ENCODE measurements at places on chromosomes 1 and 21.

DNA sequence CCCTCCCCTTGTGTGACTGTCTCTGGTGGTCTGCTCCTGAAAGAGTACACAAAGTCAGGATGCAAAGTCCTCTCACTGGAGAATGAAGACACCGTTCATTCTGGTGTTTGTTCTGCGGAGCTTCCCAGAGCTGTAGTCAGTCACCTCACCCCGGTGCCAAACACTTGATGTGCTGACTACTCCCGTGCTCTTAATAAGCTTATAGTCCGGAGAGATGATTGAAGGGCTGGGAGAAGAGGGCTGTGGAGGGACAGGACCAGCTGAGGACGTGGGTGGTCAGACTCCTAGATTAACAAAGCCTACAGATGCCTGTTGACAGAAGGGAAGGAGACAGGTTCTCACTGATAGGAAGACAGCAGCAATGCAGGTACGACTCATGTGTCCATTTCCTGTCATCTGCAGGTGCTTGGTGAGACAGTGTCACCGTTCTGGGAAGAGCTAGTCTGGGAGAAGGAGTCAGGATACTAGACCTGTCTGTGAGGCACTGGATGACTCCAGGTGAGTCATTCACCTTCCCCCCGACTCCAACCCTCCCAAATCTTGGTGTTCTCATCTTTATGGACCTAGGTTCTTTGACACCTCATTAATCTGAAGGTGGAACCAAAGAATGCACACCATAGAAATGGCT lies 40.4 kb upstream of the LRRN2 start:
- no peak for DNase-seq

DNA sequence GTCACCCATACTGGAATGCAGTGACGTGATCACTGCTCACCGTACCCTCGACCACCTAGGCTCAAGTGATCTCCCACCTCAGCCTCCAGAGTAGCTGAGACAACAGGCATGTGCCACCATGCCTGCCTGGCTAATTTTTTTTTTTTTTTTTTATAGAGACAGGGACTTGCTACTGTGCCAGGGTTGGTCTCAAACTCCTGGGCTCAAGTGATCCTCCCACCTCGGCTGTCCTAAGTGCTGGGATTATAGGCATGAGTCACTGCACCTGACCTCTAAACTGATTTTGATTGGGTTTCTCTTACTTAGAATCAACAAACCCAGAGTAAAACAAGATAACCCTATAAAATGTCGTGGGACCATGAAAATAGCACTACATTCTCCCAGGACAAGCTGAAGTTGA lies 112.0 kb downstream of the UBE2U start:
- no peak for DNase-seq

GRCh38 chr1:204744107-204744779 lies 58.7 kb upstream of the LRRN2 start:
- peak; percentile 45 for DNase-seq

- DNase-seq: no peak
Measured at GRCh38 chr1:61052395-61053225, 29.8 kb upstream of the NFIA start.

GRCh38 chr1:110011527-110012041 lies 22.8 kb upstream of the STRIP1 start:
- peak; percentile 50 for DNase-seq

- no peak for DNase-seq
Measured at GRCh38 chr21:44959376-44960091, 19.7 kb downstream of the SLX9 start.

DNA sequence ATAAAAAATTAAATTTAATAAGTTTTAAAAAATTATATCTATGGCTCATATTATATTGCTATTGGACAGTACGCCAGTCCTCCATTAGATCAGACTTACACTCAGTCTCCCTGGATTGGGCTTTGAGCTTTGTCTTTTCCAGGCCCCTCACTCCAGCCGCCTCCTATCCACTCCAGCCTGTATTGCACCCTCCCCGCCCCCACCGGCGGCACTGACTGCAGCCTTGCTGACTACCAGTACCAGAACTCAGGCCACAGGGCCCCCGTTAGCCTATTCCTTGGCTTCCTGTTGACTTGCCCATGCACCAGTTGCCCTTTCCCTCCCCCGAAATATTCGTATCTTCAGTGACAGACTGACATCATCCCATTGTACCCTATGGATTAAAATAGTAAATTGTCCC lies 127.9 kb downstream of the CSMD2 start:
- DNase-seq: no peak

- DNase-seq: peak; percentile 92
Measured at GRCh38 chr1:206634365-206635079, 814 bp upstream of the DYRK3 start.

DNA sequence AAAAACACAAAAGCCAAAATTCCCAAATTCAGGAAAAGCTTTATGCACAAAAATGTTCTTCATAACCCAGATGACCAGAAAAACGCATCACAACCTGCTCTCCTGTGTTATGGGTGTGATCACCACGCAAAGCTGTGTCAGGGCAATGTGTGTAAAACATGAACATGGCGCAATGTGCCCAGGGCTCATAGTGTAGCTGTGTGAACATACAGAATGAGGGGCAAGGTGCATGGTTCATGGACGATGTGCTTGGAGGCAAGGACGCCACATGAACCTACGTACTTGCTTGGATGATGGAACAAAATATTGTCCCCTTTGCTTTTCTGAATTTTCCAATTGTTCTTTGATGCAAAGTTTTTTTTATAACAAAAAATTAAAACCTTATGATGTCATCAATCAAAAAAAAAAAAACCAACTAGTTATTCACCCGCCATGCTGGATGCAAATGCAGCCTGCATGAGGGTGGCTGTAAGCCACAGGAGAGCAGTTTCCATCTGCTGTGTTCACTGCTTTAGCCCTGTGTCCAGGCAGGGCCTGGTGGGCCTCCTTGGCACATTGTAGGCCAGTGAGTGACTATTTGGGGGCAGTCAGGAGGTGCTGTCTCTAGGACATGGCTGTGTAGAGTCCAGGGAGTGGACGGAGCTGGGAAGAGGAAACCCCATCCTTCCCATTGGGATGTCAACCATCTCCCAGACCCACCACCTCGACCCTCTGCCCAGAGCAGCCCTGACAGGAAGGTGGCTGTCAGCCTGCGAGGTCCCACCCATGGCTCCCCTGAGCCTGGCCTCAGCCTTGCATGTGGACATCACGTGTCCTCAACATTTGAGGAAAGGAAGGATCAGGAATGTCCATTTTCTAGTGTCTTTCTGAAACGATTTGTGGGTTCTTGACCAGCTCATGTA lies 13.6 kb downstream of the KRTAP10-1 start:
- no peak for DNase-seq

DNA sequence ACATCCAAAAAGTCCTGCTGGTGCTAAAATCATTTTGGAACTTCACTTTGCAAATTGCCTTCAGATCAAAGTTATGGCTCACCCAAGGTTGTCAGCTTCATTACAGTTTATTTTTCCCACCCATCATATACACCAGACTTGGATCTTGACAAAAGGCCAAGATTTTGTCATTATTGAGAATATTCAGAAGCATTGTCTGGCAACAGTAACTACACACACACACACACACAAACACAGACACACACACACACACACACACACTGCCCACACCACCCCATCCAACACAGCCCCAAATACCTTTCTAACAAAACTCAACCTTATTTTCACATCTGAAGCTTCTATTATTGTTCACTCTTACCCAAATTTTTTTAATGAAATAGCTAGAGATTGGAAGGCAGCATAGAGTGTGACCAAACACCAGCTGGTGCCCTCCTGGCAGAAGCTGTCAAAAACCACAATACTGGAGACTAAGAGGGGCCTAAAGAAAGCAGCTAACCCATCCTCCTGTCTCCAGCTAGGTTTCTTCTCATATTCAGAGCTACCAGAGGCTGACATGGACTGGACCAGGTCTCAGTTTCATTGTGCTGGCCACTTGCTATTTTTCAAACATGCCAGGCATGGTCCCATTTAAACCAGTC lies 139.1 kb upstream of the ZC3H11B start:
- no peak for DNase-seq

GRCh38 chr21:38912789-38913119 lies 107.0 kb downstream of the ETS2 start:
- no peak for DNase-seq

DNA sequence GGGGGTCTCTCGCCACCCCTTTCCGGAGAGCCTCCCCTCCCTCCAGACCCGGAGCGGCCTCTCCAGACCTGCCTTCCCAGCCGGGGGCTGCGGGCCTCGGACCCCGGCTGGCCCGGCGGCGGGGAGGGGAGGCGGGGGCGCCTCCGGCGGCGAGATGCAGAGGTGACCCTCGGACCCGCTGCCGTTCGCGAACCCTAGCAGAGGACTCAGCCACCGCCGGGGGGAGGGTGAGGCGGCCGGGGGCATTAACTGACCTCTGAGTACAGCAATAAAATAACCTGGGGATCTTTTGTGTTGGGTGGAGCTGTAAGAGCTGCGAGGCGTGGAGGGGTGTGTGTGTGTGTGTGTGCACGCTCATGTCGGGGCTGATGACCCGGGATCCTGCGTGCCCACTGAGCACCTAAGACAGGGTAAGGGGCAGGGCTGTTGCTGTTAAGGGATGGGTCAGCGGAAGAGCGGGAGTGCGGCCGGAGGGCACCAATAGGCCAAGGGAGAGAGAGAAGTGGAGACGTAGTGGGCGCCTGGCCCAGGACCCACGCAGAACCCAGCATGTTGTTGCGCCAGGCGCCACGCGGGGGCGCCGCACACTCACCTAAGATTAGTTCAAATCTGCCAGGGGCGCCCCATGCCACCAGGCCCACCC lies 6.3 kb downstream of the HAPLN2 start:
- DNase-seq: peak; percentile 85

GRCh38 chr1:169586395-169587255 lies at the start of gene F5:
Gene F5 (minus strand): TSS chr1:169586481. CDS start chr1:169586386, 95 bp downstream.
- DNase-seq: peak; percentile 63

DNA sequence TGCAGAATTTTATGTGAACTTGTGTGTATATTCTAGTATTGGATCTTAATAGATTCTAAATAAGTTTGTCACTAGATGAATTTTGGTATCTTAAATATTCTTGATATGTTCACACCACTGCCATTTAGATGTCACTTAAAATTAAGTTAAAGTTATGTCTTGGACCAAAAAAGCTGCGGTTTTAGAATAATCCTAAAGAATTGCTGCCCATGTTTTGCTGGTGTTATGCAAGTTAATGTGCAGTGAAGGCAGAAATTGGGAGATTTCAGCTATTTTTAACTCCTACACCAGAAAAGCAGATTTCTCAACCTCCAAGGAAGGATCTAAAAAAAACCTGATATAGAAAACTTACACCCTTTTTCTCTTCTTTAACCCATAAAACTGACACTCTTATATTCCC lies 757 bp downstream of the ACADM start:
- no peak for DNase-seq

GRCh38 chr1:246477634-246478033 lies 29.4 kb downstream of the SMYD3 start:
- DNase-seq: no peak

DNA sequence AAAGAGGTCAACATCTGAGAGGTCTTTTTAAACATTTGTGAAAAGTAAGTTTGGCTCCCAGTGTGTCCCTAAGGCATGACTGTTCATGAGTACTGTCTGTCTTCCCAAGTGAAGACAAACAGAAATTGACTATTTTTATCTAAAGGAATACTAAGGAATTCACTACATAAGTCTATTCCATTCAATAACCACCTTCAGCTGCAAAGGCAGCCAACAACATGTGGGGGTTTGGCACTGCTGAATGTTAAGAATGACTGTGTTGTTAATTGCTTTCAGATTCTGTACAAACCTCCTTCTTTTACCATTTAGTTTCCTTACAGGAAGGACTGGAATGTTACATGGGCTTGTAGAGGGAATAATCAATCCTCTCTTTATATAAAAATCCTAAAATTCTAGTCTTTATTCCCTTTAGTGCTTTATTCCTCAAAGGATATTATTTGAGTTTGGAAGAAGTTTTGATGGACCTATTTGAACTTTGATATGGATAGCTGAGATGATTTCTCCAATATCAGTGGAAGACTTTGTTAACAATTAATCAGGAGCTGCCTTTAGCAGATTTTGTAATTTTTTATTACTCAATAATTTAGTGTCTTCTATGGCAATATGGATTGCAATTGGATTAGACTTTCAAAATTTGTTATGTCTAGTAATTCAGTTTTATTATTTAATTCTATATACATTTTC lies 201.7 kb upstream of the CHRM3 start:
- no peak for DNase-seq

DNA sequence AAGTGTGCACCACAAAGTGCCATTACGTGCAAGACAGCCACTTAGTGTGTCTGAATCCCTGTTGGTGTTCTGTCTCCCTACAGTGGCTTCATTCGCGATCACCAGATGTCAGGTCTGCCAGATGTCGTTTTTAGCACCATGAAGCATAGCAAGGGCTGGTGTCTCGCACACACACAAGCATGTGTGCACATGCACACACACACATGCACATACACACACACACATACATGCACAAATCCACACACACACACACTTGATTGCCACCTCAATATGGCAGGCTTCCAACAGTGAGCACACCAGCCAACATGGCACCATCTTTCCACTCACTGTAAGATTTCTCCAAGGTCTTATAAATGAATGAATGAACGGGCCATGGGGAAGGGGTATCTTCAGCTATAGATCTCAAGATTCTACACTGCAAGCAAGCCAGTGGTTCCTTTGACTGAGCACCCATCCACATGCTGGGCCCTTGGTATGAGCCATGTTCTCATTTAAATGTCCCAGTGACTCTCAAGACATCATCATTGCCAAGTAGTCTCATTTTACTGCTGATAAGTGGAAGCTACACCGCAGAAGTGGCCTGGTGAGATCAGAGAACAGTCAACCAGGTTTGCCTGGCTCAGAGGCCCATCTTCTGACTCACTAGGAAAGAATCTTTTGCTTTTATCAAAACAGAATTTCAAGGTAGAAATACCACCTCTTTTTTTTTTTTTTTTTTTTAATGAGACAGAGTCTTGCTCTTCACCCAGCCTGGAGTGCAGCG lies 84.9 kb downstream of the SIM2 start:
- no peak for DNase-seq

DNA sequence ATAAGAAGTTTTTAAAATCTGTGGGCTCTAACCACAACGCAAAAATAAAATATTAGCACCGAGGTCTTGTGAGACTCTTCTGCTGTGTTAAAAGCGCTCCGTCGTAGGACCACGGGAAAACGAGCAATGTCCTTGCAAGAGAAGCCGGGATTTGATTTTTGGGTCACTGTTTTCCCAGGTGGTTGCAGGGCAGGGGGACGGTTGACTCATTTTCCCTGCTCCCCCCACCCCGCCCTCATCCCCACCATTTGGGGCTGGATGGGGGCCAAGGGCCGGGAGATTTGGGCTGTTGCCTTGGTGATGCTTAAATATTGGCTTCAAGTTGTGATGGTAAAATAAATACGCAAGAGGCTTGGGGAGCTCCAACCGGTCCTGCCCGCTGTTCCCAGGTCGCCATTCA lies 67.6 kb upstream of the SLC25A33 start:
- no peak for DNase-seq

- DNase-seq: no peak
Measured at GRCh38 chr1:156417401-156418020, 48.5 kb downstream of the RHBG start.

All from BE2C (cell line).